ENCODE measurements at places on chromosomes 13 and 19. TPM values are rescaled to one million over a fixed set of nuclear protein-coding genes. Genes with fewer than 3 reads are reported as not detected.

GRCh38 chr13:40787062-40787461, 2.3 kb upstream of the SLC25A15 start:
- DNase-seq: no peak

- no peak for DNase-seq
These were observed 39.4 kb downstream of the ADPRHL1 start for GRCh38 chr13:113413898-113414282.

GRCh38 chr19:5706876-5707573, 12.9 kb downstream of the LONP1 start:
- no peak for DNase-seq

DNA sequence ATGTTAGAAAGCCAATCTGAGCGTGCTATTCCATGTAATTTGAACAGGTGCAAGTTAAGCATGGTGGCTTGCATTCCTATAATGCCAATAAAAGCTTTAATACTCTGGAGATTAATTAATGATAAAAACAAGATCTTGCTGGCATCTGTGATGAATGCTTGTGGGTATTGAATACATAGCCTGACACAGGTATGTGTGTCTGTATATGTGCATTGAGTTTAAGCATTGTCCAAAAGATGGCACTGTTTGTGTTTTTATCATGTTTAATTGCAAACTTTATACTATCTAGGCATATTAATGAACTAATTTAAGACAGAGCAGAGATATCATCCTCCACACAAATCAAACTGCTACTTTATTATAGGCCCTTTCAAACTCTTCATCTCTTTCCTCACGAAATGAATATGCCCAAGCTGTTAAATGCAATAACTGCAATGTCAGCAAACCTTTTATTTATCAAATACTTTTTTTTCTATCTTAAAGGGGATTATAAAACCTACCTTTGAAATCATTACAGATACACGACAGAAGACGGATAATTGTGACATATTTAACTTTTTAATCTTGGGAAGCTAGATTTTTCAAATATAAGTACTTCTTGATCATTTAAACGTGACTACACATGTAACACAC, 86.5 kb downstream of the TNFSF11 start:
- no peak for DNase-seq

DNA sequence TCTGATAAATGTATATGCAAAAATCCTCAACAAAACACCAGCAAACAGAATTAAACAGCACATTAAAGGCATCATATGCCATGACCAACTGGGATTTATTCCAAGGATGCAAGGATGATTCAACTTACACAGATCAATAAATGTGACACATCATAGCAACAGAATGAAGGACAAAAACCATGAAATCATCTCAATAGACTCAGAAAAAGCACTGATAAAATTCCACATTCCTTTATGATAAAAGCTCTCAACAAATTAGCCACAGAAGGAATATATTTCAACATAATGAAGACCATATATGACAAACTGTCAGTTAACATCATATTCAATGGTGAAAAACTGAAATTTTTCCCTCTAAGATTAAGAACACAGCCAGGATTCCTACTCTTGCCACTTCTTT, 691.6 kb downstream of the DIAPH3 start:
- no peak for DNase-seq

- DNase-seq: no peak
These were observed 20.9 kb downstream of the VSTM2B start for GRCh38 chr19:29546583-29547190.

DNA sequence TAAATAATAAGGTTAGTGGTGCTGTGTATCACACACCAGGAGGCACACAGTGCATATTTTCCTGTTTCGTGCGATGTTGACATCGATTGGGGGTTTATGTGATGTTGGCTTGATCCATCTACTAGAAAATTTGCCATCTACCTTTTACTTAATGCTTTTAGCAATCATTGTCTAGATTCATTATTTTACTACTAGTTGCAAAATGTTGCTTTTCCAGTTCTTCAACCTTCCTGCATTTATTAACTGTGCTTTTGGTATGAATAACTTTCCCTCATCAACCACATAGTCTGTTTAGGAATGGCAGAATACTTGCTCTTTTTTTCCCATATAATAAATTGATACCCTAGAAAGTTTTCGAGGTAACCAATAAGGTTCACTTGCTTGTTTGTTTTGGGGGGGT, 17.5 kb downstream of the C13orf42 start:
- no peak for DNase-seq

DNA sequence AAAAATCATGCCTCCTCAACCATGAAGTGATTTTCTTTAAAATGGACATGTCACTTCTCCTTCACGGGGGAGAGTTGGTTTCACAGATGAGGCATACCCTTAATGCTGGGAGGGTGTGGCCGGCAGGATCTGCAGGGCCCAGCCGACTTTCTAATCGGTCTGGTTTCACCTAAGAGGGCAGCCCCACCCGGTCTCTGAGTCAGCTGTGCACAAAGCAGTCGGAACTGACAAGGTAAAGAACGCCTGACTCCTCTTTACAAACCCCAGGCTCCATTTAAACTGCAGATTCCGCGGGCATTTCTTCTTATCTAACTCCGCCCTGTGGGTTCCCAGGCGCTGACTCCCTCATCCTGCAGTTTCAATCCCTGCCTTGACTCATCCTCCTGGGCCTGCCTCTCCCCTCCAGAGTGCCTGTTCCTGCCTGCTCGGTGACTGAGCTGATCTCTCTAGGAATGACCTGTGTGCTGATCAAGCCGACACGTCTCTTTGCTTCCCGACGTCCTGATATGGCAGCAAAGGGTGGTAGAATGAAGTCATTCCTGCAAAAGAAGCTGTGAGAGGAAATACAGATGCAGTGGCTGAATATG, 63.4 kb downstream of the EFNB2 start:
- no peak for DNase-seq

DNA sequence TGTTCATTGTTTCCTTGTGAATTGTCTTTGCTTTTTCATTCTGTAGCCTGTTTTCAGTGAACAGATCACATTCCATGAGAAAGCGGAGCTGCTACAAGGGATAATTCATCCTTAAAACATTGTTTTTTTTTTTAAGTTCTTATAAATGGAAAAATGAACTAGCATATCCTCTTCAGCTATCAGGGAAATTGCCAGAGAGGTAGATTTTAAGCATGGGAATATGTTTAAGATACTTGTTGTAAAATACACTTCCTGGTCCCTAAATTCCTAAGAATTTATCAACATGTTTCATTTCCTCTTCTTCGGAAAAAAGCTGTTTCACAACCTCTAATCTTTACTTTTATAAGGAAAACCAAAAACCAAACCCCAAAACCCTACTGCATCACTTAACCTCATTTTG, 238.0 kb downstream of the POSTN start:
- DNase-seq: no peak

- DNase-seq: no peak
These were observed 248.1 kb downstream of the ITGBL1 start for GRCh38 chr13:101700598-101700997.

DNA sequence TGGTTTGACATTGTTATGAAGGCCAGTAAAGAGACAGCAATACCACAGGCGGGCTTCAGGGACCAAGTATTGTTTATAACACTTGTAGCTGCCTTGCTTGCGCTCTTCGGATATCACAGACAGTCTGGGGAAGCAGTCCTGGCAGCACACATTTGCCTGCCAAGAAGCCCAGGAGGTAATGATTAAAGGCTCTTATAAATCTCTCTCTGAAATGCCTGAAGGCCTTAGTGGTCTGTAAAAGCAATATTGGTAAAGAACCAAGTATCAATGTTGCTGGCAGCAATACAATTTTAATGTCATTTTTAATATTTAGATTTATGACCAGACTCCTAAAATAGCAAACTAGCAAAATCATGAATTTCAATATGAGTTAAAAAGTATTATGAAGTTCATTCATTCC, 1312.4 kb downstream of the PCDH9 start:
- DNase-seq: no peak

DNA sequence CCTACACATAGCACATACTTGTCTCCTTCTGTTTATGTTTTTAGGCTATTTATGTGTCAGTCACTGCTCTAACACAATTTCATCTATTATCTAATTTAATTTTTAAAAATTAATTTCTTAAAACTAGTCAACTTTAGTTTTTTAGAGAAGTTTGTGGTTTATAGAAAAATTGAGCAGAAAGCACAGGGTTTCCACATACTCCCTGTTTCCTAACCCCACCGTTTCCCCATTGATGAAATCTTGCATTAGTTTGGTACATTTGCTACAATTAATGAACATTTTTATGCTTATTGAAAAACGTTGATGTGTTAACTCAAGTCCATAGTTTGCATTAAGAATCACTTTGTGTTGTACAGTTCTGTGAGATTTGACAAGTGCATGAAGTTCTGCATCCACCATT, 53.5 kb downstream of the TNFSF13B start:
- no peak for DNase-seq

DNA sequence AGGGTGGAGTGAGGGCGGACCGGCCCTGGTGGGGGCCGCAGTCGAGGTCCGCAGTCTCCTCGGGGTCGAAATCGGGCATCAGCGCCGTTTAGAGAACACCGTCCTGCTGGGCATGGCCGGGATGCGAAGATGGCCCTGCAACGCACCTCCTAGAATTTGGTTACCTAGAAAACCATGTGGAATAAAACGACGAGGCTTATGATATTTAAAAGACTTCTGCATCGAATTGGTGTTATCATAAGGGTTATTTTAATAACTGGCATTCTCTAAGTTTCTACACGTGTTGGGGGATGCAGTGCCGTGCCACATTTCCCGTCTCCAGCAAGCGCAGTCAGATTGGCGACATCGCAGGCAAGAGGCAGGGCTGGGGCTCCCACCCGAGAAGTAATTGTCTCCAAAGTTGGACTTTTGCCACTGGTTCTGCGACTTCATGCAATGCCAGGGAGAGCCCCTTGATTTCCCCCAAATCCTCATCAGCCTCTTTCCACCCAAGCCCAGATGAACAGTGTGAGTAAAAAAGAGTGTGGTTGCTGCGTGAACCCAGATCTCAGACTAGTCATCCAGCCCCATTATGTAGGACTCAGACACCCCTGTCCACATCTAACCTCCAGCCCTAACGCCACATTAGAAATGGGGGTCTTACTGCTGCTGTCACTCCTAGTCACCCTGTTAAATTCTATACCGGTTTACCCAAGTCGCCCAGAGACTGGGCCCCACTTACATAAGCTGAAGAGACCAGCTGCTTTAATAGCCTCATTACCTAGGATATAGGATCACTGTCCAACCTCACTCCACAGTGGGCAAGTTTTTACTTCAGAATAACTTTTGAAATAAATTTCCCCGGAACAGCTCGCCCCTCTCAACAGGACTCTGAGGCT, 571 bp upstream of the DHRS12 start:
- DNase-seq: no peak

- no peak for DNase-seq
These were observed 38.0 kb upstream of the FREM2 start for GRCh38 chr13:38648912-38649311.

The TNFRSF19 gene
- total RNA-seq: 8.3 TPM

The OLFM2 gene
- 8.9 TPM for total RNA-seq

The IZUMO2 gene
- not detected for total RNA-seq

The CEACAM21 gene
- not detected for total RNA-seq

The NLRP12 gene
- not detected for total RNA-seq

The GSX1 gene
- total RNA-seq: not detected

The HTR2A gene
- not detected for total RNA-seq

The FBXO17 gene
- 8.8 TPM for total RNA-seq

Data from esophagus squamous epithelium (tissue), 5 donors.